M059J (cell line): ENCODE measurements at places on chromosomes 2 and 18.

- DNase-seq: no peak
Measured at GRCh38 chr2:127628767-127629614, 17.0 kb upstream of the GPR17 start.

GRCh38 chr18:72360634-72361033 is 183.5 kb downstream of the CBLN2 start:
- no peak for DNase-seq

DNA sequence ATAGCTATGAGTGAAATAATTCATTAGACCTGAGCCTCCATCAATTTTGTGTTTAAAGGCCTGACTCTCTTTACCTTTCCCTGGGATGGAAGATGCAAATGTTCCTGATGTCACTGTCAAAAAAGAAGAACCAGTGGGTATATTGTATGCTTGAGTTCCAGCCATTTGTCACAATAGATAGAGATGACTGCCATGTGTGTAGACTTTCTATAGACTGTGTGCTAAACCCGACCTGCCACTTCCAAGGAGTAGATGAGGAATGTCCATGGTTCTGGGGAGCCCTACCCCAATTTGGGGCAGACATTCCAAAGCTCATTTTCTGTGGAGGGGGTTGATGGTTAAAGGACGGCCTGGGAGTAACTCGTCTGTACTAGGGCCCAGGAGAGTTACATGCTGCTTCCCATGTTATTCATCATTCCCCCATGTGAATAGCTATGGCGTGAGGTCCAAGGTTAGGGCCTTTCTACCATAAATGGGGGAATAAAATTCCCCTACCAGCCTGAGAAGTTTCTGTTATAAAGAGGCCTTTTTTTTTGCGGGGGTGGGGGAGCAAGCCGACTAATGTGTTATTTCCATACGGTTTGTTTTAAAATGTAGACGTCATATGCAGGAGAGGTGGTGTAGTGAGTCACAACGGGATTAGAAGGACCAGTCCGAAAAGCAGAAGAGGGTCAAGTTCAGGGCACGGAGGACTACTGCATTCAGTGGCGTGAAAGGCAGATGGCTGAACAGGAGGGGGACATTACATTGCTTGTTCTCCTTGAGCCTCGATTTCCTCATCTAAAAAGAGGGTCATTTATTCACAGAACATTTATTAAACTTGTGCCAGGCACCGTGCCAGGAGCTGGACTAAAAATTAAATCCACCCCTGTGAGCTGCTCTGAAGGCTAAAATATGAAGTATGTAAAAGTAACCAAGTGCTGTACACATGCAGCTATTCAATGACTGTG is 24.0 kb downstream of the IL1B start:
- peak; percentile 26 for DNase-seq

DNA sequence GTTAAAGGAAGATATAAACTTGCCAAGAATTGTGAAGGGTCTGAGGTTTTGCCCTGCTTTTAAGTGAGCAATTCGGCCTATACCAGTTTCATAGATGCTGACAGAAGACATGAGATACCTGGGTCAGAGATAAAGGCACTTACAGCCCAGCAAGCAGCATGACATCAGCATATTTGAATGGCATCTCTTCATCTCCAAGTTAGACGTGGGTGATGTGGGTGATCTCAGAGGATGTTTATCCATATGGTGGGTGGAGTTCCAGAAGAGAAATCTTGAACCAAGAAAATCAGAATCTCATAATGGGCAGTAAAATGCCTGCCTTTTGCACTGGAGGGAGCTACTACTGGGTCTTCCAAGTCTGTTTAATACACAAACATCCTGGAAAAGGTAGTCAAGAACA is 44.7 kb downstream of the GYPC start:
- no peak for DNase-seq

DNA sequence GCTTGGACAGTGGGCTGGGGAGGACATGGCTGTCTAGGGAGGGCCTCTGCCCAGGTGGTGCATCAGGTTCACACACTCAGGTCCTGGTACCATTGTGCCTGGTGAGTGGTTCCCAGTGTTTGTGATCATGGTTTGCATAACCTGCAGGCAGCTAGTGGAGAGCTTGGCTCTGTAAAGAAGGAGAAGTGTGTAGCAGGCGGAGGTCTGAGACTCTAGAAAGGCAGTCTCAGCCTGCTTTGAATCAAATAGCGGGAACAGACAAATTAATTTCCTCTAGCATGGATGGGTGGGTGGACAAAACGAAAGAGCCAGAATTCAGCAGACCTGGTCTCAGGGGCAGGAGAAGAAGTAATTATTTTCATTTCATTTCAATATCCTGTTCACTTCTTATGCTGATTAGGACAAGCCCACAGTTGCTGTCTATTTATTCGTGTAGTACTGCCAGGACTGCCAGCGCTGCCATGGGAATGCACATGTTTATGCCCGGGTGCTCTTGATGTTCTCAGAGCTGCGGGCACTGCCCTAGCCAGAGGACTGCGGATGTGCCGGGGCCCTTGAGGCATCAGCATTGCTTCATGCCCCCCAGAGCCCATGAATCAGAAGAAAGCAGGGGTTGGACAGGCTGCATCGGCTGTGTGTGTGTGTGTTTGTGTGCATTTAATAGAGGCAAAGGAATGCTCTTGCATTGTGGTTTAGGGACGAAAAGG is 45.4 kb upstream of the DLX2 start:
- peak; percentile 83 for DNase-seq

DNA sequence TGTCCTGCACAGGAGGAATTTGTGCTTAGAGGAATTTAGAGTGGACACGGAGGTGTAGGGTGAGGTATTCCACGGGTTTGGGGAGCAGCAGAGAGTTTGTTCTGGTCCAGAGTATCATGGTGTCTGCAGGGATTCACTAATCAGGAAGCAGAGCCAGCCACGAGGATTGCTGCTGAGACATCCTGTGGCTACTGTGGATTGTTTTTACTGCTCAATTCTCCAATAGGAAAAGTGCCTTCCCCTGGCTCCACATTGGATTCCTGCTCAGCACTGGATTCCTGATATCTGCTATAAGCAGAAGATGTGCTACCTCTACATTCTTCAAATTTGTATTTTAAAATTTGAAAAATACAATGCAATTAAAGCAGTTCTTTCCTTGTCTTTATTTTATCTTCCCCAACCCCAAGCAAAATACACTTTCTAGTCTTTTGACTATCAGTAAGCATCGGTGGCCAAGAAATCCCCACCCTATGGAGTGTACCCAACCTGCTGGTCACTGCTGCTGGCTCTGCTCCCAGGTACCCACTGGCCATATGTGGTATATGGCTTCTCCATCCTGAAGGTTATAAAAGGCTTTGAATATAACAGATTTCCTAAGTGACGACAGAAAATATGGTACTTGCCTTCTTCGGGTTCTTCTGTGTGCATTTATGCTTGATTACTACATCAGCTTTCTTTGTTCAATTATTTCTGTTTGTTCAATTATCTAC is 1403.0 kb upstream of the NXPH2 start:
- DNase-seq: no peak

DNA sequence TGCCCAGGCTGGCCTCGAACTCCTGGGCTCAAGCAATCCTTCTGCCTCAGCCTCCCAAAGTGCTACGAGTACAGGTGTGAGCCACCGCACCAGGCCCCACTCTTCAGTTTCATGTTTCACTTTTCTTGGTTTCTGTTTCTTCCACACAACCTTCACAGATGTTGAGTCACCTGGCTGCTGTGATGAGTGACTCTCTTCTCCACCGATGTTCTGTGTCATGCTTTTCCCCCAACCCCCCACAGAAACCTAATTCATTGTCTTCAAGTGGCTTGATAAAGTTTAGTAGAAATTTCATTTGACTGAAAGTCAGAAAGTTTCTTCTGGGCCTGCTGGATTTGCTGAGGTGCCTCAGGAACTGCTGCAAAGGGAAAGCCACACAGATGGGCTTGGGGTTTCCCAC is 78.5 kb downstream of the SPHKAP start:
- peak; percentile 68 for DNase-seq

DNA sequence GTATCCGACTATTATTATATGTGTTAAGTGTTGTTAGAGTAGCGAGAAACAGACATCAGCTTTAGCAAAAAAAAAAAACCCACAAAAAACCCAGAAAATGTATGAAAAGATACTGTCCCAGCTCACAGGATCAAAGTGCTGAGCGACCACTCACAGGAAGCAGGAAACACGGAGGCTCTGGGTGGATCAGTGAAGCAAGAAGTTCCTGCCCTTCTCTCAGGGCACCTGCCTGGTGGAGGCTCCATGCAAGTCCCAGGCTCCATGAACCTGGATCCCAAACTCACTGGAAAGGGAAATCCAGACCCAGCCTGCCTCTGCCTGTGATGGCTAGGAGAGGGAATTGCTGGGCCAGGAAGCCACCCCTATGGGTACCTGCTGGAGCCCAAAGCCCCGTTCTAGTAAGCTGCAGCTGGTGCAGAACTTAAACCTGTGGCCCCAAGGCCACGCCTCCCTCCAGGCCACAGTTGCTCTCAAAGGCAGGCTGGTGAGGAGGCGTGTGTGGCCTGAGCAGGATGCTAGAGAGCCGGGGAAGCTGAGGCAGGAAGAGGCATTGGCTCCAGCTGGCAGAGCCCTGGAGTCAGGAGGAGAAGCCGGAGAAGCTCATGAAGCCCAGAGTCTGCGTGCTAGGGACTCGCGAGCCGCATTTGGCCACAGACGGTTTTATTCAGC is 63.5 kb upstream of the TAF1B start:
- DNase-seq: no peak

GRCh38 chr2:183243758-183244157 is 119.5 kb downstream of the NUP35 start:
- DNase-seq: no peak

- peak; percentile 87 for DNase-seq
Measured at GRCh38 chr2:180761224-180761623, 219.2 kb upstream of the UBE2E3 start.

DNA sequence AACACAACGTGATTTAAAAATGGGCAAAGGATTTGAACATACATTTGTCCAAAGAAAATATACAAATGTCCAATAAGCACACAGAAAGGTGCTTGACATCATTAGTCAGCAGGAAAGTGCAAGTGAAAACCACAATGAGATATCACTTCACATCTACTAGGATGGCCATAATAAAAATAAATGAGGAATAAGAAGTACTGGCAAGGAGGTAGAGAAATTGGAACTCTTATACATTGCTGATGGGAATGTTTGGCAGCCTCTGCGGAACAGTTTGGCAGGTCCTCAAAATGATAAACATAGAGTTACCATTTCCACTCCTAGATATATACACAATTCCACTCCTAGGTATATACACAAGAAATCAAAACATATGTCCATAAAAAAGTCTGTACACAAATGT is 51.0 kb upstream of the PGAP1 start:
- no peak for DNase-seq

- no peak for DNase-seq
Measured at GRCh38 chr2:26571316-26571715, 69.8 kb downstream of the CIB4 start.

GRCh38 chr2:98830571-98831145 is 99.7 kb upstream of the MGAT4A start:
- no peak for DNase-seq

DNA sequence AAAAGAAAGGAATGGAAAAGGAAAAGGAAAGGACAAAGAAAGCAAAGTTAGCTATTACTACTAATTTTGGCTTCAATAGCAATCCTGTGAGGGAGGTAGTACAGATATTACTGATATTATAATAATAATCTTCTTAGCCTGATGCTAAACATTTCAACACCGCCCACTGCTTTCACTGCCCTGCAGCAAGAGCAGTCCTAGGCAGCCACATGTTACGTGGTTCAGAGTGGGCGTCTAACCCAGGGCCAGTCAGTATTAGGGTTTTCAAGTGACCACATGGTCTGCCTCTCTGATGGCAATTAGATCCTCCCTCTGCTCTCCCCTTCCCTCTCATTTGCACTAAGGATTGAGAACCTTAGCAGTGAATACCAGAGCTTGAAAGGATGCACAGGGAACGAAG is 83.7 kb upstream of the ZNF397 start:
- no peak for DNase-seq

DNA sequence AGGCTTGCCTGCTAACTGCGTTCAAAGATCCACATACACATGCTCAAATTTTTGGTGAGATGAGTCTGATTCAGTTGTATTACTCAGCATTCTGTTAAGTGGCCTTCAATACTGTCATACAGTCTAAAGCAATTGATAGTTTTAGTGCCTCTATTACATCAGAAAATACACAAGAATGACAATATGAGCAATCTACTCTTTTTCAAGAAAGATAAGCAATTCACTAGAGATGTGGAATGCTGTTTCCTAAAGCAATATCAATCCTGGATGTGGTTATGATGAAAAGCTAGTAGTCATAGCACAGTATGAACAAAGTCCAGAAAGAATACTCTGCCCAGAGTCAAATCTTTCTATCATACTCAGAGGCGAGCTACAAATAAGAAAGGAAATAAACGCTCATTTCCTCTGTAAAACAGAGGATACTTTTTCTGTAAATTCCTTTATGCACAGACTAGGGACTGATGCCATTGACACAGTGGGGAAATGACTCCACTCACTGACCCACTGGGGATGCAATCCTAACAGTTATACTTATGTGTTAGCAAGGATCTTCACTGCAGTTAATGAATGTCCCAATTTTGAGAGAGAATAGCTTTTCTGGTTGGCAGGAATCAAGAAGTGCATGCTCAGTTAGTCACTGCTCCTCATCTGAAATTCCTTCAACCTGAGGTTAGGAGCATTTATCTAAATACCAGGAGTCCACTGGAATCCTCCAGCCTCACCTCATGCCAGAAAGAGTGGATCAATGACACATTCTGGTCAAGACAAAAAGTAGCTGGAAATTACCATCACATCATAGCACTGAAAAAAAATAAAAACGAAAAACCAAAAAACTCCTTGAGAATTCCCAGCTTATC is 83.3 kb downstream of the PDE11A start:
- peak; percentile 55 for DNase-seq

- DNase-seq: peak; percentile 81
Measured at GRCh38 chr18:26091047-26091630, 726 bp upstream of the SS18 start.

DNA sequence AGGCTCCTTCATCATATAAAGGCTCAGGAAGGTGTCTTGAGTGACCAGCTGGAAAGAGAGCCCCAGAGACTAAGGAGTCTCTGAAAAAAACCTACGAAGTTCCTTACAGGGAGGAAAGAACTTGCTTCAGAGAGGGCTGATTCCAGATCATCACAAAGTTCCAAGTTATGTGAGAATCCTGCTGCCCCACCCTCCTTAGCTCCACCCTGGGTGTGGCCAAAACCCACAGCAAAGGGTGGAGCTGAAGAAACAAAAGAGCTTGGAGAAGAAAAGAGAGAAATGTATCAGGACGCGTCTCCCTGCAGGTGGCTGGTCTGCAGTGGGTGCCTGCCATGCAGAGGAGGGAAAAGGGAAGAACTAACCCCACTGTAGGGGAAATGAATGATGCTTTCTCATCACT is 32.8 kb upstream of the ZNF396 start:
- no peak for DNase-seq

GRCh38 chr2:68565858-68566257 is 77.5 kb upstream of the PROKR1 start:
- peak; percentile 37 for DNase-seq

- no peak for DNase-seq
Measured at GRCh38 chr2:66111706-66112105, 323.2 kb upstream of the MEIS1 start.
